ENCODE measurements at places on chromosomes 3 and 15.

- no peak for DNase-seq
Observed at GRCh38 chr15:72919936-72920465, 132.3 kb upstream of the NEO1 start.

GRCh38 chr3:116912116-116912515 lies 202.5 kb downstream of the TUSC7 start:
- no peak for DNase-seq

DNA sequence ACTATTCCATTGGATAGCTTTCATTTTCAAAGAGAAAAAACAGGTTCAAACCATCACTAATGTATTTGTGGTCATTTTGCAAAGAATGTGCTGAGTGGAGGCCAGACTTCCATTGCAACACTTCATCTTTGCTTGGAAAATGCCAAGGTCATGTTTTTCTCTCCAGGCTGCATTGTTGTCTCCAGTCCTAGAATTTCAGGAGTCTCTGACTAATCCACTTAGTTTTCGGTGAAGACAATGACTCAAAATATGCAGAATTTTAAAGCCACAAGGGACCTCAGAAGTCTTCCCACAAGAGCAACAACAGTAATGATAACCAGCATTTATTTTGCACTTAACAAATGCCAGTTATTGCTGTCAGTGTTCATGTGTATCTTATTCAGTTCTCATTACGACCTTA lies 277.0 kb downstream of the RYR3 start:
- DNase-seq: no peak

DNA sequence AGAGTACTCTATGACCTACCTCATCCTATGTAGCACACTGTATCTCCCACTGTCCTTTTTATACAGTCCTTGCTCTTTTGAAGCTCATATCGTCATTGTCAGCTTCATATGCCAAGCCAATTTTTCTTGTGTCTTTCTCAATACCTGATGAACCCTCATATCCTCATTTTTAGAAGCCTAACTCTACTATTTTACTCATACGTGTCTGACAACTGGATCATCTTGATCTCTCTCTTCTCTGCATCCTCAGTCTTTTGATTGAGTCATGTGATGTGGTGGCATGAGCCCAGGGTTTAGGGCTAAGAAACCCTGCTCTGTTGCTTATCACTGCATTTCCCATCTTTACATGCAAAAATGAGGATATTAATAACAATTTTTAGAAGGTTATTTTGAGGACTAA lies 352.0 kb downstream of the LPP start:
- DNase-seq: no peak

GRCh38 chr3:167718582-167718981 lies 16.1 kb downstream of the PDCD10 start:
- DNase-seq: no peak

GRCh38 chr3:139577909-139578308 lies 38.4 kb upstream of the RBP1 start:
- DNase-seq: no peak

DNA sequence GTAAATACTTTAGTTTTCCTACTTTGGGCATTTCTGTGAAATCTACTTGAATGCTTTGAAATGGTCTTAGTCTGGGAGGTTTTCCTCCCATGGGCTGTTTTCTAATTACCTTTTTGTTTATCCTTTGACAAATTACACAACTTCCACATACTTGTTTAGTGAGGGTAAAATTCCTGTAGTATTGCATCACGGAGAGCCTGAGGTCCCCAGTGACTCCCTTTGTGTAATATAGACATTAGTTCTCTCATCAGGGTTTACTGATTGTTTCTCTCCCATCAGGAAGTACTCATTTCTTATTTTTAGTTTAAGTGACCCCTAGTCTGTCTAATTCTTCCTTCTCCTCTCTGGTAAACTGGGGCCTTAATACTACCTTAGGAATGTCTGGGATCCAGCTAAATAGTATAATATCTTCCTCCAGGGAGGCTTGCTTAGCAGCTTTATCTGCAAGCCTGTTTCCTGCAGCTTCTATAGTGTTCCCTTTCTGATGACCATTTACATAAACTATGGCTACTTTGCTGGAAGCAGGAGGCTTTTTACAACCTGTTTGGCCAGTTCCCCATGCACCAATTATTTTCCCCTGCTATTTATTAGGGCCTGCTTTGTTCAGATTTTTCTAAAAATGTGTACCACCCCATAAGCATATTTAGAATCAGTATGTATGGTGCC lies 87.2 kb upstream of the XCR1 start:
- no peak for DNase-seq

DNA sequence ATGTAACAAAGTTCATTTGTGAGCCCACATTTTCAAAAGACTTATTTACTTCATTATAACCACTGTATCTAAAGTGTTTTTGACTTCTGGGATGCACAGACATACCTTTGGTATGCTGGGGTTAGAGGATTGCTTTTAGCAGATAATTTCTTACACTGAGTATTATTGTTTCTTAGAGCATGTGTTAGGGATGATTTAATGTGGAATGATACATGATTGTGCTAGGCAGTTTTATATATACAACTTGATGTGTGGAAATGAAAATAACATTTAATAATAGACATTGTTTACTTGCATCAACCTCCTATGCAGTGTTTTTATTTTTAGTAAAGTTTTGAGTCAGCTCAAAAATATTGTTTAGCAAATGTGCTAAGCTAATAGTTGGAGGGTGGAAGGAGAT lies 3.4 kb downstream of the KIF23 start:
- no peak for DNase-seq

GRCh38 chr15:68642491-68642845 lies 63.7 kb downstream of the CORO2B start:
- no peak for DNase-seq

GRCh38 chr15:98446083-98446482 lies 202.3 kb upstream of the IGF1R start:
- DNase-seq: no peak

DNA sequence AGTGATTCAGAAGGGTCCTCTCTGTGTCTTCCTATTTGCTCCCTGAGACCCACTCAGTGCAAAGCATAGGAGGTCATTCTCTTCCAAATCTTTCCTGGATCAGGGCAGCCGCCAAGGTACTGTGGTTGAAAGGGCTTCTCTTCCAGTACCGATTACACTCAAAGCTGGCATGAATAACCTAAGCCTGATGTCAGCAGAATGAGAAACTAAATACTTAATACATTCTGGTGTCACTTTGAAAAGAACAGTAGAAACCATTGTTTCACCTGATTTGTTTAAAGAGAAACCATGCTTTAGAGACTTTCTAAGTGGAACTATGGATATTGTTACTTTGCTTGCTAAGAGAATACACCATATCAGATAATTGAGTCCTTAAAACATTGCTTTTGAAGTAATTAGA lies 50.2 kb downstream of the PDHB start:
- DNase-seq: no peak

GRCh38 chr3:127887321-127887720 lies 27.7 kb upstream of the KBTBD12 start:
- DNase-seq: no peak

DNA sequence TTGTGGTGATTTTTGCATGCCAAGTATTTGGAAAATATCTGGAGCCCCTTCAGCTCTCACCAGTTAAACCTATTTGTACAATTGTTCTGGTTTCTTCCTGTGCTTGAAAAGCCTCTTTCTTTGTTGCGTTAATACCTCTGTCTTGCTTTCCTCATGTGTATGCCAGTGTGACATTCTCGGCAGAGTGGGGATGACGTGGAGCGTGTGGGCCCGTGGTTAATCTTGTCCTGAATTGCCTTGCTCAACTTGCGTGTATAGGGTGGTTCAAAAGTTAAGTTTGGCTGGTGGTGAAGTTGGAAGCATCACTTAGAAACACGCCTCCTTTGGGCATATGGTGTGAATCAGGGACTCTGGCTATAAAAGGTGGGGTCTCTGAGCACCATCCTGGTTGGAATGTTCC lies 67.1 kb downstream of the IGF1R start:
- DNase-seq: no peak

DNA sequence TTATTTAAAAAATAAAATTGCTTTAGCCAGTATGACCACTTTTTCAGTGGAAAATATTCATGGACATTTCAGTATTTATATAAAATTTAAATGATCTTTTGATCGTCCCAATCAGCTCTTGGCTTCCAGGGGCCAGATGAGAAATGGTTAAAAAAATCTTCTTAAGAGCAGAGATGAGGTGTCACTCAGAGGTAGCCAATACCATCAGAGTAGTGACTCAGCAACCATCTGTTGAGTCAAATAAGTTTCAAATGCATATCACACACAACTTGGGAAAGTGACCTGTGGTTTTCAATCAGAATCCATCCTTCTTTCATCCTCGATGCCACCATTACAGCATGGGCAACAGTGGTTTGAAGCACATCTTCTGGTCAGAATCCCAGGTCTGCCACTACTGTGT lies 958.8 kb upstream of the NR2F2 start:
- no peak for DNase-seq
